ENCODE measurements at places on chromosomes 11 and 22.
A peak's percentile ranks its signal among the peaks of the same experiment; 100 is the strongest.

- DNase-seq: no peak
Observed at GRCh38 chr11:127966821-127967220, 620.5 kb downstream of the ETS1 start.

GRCh38 chr11:20007386-20007785, 152.9 kb downstream of the DBX1 start:
- DNase-seq: no peak

- DNase-seq: no peak
Observed at GRCh38 chr22:20031732-20032406, 11.0 kb downstream of the TANGO2 start.

GRCh38 chr22:20113551-20114310, 2.2 kb upstream of the RANBP1 start:
- DNase-seq: no peak

- no peak for DNase-seq
Observed at GRCh38 chr22:39098026-39098425, 982 bp downstream of the APOBEC3H start.

DNA sequence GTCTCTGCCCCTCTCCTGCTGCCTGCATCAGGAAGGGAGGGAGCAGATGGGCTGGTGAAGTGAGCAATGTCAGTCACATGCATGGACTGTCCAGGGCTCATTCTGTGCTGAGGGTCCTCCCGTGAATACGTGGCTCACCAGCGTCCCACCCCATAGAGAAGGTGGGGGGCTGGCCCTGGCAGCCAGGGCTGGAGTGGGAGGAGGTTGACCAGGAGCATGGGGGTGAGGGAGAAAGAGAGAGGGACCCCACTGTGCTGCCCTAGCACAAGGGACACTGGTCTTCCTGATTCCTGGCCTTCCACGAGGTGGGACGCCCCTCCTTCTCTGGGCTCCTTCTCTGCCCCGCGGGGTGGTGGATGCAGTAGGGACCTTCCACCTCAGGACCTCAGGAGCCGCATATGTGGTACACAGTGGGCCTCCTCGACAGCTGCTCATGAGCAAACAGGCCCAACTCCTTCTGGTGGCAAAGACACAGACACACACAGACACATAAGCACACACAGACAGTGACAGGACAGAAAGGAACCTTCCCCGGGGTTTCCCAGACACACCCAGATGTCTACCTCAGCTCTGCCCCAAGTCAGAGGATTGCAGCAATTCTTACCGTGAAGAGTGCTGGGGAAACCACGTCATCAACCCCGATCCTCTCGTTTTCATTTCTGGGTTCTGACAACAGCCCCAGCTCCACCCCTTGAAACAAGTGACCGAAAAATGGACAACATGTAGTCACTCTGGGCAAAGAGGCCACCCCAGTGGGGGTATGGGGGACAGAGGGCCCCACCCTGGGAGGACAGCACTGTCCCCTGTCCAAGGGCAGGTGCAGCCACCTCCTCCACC, 3.6 kb upstream of the APOBEC3A start:
- peak; percentile 43 for DNase-seq

DNA sequence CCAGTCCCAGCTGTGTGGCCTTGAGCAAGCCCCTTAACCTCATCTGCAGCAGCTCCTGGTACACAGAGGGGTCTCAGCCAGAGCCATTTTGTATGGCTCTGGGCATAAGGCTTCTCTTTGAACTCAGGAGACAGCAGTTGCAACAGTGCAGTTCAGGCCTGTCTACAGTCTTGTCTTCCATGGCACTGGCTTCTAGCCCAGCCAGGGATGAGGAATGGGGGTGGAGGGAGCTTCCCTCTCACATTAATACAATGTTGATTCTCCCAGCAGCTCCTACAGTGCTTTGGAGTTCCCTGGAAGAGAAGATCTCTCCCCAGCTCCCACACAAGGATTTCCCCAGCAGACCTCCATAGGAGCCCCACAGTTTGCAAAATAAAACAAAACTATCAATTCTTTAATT, 350.2 kb downstream of the BUD13 start:
- DNase-seq: no peak

GRCh38 chr22:30803679-30804078, 109.0 kb downstream of the OSBP2 start:
- DNase-seq: no peak

DNA sequence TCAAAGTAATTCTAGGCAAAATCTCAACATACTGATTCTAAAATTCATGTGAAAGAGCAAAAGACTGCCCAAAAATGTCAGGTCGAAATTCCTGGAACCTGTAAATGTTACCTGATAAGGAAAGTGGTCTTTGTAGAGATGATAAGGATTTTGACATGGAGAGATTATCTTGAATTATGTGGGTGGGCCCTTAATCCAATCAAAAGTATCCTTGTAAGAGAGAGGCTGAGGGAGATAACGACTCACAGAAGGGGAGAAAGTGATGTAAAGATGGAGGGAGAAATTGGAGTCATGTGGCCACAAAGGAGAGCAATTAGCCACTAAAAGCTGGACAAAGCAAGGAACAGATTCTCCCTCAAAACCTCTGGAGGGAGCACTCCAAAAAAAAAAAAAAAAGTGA, 20.5 kb downstream of the RRM1 start:
- DNase-seq: no peak

GRCh38 chr22:29520851-29521250, 32.7 kb downstream of the THOC5 start:
- DNase-seq: no peak

DNA sequence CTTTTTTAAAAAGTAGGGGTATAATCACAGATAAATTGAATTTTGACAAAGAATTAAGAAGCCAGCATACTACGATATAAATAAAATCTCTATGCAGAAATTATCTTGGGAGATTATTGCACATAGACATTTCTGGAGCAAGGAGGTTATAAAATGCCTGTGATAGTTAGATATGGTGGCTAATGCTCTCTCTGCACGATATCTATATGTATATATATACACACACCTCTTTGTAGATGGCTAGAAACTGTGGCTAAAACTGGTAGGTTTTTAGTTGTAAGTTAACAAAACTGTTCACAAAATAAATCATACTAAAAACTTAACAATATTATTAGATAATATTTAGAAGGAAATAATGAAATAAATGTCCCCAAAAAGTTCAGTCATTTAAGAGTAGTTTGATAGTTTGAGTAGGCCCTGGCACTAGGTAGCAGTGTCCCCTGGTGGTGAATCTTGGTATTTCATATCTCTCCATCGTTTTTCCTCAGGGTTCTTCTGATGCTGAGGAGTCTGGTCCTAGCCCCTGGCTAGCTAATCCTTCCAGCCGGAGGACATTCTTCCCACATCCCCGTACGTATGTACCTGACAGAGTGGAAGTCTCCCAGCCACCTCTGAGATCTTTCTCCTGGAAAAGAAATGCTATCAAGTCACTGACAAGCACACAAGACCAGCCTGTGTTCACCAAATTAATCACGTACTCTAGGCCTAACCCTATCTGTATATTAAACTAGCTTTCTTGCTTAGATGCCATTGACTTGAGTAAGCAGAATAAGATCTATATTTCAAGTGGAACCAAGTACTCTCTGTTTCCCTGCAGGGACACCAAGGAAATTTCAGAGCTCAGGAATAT, 32.2 kb downstream of the ART5 start:
- no peak for DNase-seq

- DNase-seq: no peak
Observed at GRCh38 chr11:46970913-46971625, 34.5 kb downstream of the CSTPP1 start.

GRCh38 chr11:128905345-128906184, 14.4 kb downstream of the KCNJ5 start:
- no peak for DNase-seq

Measured in activated T-helper 1 cell treated with anti-CD3 and anti-CD28 coated beads, Interleukin-2, amount 50 U/mL, for 16 hours (primary cell).